ENCODE measurements at places on chromosomes 2 and 18.

DNA sequence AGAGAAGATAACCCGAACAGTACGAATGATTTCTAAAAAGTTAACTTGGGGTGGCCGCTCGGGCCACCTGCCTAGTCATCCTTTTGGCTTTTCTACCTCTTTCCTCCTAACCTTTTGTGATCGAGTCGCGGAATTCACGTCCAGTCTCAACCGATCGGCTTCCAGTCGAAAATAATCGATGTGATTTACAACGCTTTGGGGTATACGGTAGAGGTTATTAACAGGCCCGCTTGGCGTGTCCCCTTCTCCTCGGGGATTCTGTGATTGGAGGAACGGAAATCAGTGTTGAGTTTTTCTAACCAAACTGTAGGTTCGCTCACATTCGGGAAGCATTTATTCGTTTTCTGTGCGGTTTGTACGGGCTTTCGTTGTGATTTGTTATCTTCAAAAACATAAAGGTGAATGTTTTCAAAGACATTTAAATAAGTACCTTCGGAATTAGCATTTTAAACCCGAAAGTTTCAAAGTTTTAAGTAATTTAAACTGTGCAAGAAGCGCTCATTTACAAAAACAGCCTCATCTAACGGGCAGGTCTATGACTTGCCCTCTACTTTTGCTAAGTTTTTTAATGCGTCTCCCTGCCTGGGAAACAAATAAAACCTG lies 588 bp upstream of the FOXI3 start:
- DNase-seq, result no peak

DNA sequence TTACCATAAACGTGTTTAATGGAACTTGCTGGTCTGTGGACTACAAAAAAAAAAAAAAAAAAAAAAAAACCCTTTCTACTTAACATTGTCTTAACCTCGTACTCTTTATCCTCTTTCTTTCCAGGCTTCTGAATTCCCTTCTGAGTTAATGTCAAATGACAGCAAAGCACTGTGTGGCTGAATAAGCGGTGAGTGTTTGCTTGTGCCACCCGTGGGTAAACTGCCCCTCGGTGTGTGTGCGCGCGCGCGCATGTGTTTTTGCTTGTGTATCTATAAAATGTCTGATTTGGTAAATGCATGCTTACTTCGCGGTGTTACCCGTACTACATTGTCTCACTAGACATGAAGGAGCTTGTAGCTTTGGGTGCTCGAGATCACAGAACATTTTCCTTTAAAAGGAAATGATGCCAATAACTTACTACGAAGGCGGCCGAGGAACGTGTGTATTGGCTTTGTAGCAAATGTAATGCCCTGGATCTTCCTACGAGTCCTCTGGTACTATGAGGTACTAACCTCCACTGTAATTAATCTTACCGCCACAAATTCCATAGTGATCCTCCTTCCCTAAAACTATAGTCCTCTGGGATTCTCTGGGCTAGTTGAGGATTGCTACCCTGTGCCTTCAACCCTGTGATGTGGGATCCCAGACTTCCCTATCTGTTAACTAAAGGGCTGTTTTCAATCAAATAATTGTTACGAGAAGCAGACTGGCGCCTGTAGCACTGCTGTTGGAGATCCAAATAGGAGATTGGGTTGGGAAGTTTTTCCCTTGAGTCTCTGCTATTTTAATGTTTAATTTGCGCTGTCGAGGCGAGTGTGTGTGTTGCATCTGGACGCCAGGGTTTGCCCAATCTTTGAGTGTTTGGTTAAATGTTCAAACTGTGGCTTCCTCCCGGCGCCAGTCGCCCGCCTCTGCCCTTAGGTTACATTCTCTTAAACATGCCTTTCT lies 1.1 kb downstream of the ID2 start:
- DNase-seq, result peak; percentile 19

DNA sequence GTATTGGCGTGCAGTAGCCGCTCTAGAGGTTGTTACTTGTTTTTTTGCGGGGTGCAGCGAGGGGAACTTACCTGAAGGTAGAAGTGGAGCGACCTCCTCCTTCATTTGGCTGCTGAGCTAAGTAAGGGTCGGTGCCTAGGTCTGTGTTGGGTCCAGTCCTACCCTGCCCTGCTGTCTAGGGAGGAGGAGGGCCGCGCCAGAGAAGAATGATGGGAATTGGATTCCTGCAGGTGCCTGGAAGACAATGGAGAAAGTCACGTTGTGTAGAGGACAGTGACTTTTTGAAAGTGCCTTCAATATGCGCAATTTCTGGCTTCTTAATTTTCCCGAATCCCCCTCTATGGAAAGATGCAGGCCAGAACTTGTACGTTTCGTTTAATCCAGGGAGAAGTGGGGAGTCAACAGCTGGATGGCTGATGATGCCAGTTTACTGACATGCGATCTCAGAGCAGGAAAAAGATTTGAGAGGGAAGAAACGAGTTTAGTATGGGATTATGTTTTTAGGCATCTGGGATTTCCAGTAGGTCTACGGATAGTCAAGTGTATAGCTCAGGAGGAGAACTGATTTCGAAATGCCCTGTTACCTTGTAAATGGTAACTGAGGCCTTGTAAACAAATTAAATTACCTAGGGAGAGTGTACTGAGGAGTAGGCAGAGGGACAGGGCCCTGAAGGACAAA lies 653 bp downstream of the MRPS9 start:
- DNase-seq, result no peak

DNA sequence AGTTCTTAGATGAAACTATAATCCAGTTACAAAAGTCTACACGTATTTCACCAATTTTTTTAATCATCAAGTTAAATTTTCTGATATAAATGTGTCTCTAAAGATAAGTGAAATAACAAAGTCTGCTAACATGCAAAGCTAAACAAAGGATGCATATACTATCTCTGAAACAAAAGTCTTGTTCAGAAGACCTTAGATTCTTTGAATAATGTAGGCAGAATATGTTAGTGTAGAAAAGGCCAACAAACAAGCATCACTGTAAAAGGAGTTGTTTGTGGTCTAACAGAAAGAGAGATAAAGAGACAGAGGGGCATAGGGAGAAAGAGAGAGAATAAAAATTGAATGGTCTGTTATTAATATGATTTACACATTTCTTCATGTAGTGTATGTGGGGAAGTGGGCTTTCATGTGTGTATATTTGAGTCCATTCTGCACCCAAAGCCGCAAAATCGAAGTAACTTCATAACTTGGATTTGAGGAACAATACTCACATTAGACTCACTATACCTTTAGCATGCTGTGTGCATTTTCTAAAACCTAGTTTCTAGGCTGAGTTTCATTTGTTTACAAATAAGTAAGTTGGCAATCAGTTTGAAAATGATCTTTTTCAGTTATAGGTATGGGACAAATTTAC lies 734.8 kb upstream of the REG3G start:
- DNase-seq, result no peak

GRCh38 chr2:102967451-102967850 lies 205.6 kb downstream of the TMEM182 start:
- DNase-seq, result no peak

GRCh38 chr2:166000401-166000800 lies 46.8 kb upstream of the TTC21B start:
- no peak for DNase-seq

- no peak for DNase-seq
These were observed 287.8 kb upstream of the FN1 start for GRCh38 chr2:215723631-215724011.
